CD4-positive, alpha-beta T cell (primary cell): ENCODE measurements at places on chromosomes 11 and 22. TPM values are rescaled to one million over a fixed set of nuclear protein-coding genes. Genes with fewer than 3 reads are reported as not detected.

PHOX2A gene
- not detected for total RNA-seq

SLC7A4 gene
- total RNA-seq = not detected

HTR3B gene
- not detected for total RNA-seq

DDTL gene
- 3.8 TPM for total RNA-seq

MS4A14 gene
- total RNA-seq = not detected

MRGPRX4 gene
- total RNA-seq = not detected

PPME1 gene
- total RNA-seq = 13.7 TPM

MUC5B gene
- not detected for total RNA-seq

MUC2 gene
- total RNA-seq = not detected

LMO2 gene
- 0.61 TPM for total RNA-seq

OR51E2 gene
- not detected for total RNA-seq

FXYD6 gene
- total RNA-seq = not detected

CTSW gene
- total RNA-seq = 21.6 TPM

ART1 gene
- total RNA-seq = not detected

MRPL17 gene
- total RNA-seq = 12.3 TPM

VWA5A gene
- total RNA-seq = 5.6 TPM

CRYBB3 gene
- total RNA-seq = not detected

WNT7B gene
- total RNA-seq = not detected

FAM180B gene
- total RNA-seq = 0.92 TPM

BAIAP2L2 gene
- 1.0 TPM for total RNA-seq

SMC1B gene
- not detected for total RNA-seq

DAGLA gene
- 0.73 TPM for total RNA-seq
